Stimulated activated CD4-positive, alpha-beta T cell treated with anti-CD3 and anti-CD28 coated beads, Interleukin-15, amount 100 ng/mL, for 1 hour (primary cell): ENCODE measurements at places on chromosomes 6 and 20.

DNA sequence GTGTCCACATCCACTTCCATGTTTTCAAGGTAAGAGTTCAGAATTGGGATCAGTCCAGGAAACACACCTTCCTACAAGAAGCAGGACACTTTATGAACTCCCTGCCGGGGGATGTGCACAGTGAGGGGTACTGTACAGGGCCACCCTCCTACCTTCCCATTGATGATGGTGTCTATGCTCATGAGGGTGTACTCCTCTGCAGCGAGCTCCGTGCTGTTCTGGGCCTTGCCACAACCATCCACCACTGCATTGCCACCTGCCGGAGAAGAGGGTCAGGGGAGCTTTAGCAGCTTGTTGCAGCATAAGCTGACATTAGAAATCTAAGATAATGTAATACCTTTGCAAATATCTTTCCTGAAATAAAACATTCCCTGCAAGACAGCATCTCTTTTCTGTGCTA, 44.8 kb downstream of the GCLC start:
- no peak for DNase-seq

- DNase-seq, result no peak
Observed at GRCh38 chr6:5865506-5866031, 141.2 kb downstream of the NRN1 start.

- no peak for DNase-seq
Observed at GRCh38 chr6:43936476-43936875, 166.5 kb downstream of the VEGFA start.

GRCh38 chr6:111615916-111616612, 10.4 kb upstream of the TRAF3IP2 start:
- DNase-seq, result no peak
